Fibroblast of lung (primary cell): ENCODE measurements at places on chromosomes 11 and 22. TPM values are rescaled to one million over a fixed set of nuclear protein-coding genes. Genes with fewer than 3 reads are reported as not detected.

SYT9 gene
- not detected in 2 replicates for total RNA-seq

BLID gene
- 3.6 and 7.9 TPM in 2 replicates for total RNA-seq

DNA sequence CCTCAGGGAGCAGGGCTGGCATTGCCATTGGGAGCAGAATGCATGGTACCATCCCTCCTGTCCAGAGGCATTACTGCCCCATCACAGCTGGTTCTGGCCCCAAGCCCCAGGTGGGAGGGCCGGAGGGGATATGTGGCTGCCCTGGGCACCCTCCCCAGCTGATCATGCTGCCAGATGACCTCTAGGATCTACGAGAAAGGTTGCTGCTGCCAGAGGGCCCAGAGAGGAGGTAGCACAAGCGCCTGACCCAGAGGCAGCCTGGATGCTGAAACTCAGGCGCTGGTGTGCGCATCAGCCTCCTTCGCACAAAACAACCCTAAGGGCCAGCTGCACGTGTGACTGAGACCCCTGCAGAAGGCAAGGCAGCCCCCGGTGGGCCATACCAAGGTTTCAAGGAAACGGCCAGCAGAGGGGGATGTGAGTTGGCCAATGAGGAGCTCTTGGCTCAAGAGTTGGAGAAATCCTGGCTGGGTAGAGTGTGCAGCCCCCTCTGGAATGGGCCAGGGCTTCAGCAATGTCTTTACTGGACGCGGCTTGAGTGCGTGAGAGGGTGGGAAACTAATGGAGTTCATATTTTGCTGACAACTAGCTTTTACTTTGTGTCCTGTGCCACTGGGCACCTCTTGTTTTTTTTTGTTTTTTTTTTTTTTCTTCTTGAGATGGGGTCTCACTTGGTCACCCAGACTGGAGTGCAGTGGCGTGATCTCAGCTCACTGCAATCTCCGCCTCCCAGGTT, 88.3 kb upstream of the PARVA start:
- DNase-seq = no peak
- H3K36me3 ChIP-seq = no peaks in the 10 kb centered on the region
- peaks cover 40% of the 10 kb centered on the region for H3K4me1 ChIP-seq

DNA sequence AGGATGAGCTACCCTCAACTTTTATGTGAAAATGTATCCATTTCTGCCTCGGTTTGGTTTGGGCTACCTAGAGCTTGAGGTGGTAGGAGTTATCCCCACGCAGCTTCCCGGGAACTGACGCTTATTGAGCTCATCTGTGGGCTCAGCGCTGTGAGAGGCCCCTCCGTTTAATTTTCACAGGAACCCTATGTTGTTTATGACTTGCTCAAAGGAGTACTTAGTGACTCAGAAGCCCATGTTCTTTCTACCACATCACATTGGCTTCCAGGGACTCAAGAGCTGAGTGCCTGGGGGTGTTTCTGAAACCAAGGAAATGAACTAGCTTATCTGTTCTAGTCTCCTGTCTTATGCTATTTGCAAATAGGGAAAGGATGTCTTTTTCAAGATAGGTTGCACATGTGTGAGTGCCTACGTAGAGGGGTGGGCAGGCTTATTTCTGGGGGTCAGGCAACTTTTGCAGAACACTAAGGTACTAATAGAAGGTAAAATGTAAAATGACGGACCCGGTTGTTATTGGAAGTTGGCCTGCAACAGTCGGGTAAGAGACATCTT, 40.5 kb downstream of the MICAL2 start:
- no peak overlapping the region for H3K4me3 ChIP-seq
- peaks cover 7% of the 10 kb centered on the region for H3K4me1 ChIP-seq
- peaks cover 2% of the 10 kb centered on the region for H3K36me3 ChIP-seq
